ENCODE measurements at places on chromosomes 7 and 10. TPM values are rescaled to one million over a fixed set of nuclear protein-coding genes. Genes with fewer than 3 reads are reported as not detected.

Gene ADRB1
- not detected for total RNA-seq

Gene KLLN
- total RNA-seq: 0.17 TPM

GRCh38 chr7:74344786-74345185 is 55.6 kb downstream of the CLIP2 start:
- DNase-seq: no peak

DNA sequence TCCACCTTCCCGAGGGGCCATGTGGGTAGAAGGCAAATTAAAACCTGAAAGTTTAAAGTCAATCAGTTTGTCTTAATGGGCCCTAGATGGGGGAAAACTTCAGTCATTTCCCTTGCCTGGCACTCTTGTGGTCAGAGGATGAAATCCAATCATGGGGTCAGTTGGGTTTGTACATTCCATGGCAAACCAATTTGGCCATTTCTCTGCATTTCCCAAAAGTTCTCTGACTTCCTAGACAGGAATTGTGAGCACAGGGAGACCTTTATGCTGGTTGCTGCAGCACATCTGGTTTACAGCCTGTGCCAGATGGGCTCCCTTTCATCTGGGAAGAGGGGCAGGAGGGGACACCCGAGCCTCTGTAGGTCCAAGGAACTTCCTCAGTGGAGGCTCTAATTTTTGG is 113.0 kb downstream of the CYP26A1 start:
- no peak for DNase-seq

GRCh38 chr10:60267802-60268201 is 121.9 kb downstream of the ANK3 start:
- no peak for DNase-seq

GRCh38 chr7:44867073-44867995 is 18.0 kb downstream of the PURB start:
- peak; percentile 72 for DNase-seq

GRCh38 chr7:68295386-68295785 is 1298.8 kb downstream of the TYW1 start:
- no peak for DNase-seq

Measured in activated naive CD4-positive, alpha-beta T cell treated with anti-CD3 and anti-CD28 coated beads for 36 hours (primary cell).